Sciatic nerve (tissue), 2 donors: ENCODE measurements at places on chromosomes 6 and 20. TPM values are rescaled to one million over a fixed set of nuclear protein-coding genes. Genes with fewer than 3 reads are reported as not detected.

TMEM239 gene
- not detected for total RNA-seq

TSPO2 gene
- total RNA-seq: 0.53 TPM

SOD2 gene
- total RNA-seq: 370 TPM

DNA sequence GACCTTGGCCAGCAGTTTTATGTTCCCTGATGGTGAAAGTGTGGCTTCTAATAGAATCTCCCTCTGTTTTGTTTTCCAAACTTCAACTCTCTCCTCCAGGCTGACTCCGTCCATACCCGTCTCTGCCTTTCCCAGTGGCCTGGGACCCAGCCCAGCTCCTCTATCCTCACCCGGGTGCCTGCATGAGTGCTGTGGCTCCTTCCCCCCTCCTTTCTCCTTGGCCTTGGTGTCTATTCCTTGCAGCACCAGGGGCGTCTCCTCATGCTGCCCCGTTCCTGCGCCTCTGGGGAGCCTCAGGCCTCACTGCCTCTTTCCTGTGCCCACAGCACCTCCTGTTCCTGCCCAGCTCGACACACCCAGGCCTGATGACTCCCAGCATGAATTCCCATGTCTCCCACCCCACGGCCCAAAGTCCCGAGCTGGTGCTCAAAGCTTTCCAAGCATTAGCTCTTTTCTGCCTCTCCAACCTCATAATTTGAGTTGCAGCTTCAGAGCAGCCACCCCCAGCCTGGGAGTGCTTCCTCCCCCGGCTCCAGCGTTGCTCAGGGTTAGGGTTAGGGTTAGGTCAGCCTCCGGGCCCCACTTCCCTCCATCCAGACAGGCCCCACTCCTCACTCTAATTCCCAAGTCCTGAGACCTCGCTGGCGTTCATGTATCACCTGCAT lies 56.3 kb upstream of the AFDN start:
- DNase-seq: no peak

DNA sequence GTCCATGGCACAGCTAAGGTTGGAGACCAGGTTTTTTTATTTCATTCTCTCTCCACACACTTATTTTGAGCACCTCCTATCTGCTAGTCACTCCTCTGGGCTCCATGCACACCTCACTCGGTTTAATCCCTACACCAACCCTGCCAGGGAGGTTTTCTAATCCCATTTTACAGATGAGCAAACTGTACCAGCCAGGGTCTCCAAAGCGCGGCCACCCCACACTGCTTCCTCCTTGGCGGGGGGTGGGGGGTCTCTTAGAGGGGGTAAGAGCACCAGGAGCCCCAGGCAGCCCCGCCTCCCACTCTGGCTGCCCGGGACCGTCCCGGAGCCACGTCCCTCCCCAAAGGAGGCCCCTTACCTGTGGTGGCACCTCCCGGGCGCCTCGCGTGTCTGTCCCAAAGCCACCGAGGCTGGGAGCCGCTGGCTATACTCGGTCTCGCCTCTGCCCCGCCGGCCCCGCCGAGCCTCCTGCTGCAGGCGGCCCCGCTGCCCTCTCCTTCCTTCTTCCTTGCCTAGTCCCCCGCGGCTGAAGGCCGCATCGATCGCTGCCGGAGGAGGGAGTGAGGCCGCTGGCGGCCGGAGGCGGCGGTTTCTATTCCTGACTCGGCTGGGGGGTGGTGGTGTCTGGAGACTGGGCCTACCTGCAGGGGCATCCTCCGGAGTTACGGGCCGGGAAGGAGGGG lies at the start of gene KCNS1:
Gene KCNS1 (minus strand): TSS at position 565 of the 683 bp plus-strand sequence. CDS start 1,891 bp downstream, outside the sequence.
- no peak for DNase-seq

DNA sequence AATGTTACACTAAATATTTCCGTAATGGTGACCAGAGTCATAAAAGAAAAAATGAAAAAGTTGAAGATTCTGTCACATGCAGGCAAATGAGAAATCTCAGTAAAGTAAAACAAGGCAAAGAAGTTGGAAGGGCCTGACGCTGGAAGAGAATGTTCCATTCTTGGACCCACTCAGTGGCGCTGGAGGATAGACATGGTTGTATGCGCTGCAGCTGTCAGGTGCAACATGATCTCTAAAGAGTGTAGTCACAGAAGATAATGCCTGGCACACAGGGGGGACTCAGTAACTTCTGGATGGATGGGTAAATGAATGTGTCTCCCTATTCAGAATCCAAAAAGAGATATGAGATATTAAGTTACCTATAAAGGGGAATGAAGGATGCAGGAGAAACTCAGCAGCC lies 116.3 kb downstream of the FAXC start:
- DNase-seq: no peak

DNA sequence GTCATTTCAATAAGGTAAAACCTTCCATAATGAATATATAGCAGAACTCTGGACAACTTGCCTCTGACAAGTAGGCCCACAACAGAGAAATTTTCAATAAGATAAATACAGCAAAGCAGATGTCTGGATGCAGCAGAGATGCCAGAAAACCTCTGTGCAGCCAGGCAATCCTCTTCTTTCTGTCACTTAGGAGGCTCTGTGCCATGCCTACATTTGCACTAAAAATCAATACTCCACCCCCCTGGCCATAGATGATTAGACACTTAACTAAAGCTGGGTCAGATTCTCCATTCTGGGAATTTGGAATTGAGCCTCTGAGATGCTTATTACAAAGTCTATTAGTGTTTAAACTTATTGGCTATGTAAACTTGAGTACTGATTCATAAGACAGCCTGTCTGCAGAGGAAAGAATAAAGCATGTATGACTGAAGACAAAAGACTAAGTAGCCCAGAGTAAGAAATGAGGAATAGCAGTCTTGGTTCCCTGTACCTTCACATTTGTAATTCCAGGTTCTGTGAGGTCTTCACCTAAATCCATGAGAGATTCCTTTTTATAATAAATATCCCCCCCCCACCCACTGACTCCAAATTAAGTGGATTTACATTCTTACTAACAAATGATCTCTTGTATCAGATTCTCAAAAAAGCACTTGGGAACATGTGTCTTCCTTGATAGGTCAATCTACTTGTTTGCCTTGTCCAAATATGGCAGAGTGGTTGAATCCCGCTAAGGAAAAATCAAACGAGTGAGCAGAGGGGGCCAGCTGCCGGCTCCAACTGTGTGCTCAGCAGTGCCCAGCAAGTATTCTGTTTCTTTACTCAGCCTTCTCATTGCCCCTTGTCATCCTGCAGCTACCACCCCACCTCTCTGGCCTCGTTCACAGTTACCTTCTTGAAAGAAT lies 20.4 kb downstream of the MAN1A1 start:
- DNase-seq: no peak

- no peak for DNase-seq
Observed at GRCh38 chr6:88165087-88165843, 882 bp downstream of the CNR1 start.

DNA sequence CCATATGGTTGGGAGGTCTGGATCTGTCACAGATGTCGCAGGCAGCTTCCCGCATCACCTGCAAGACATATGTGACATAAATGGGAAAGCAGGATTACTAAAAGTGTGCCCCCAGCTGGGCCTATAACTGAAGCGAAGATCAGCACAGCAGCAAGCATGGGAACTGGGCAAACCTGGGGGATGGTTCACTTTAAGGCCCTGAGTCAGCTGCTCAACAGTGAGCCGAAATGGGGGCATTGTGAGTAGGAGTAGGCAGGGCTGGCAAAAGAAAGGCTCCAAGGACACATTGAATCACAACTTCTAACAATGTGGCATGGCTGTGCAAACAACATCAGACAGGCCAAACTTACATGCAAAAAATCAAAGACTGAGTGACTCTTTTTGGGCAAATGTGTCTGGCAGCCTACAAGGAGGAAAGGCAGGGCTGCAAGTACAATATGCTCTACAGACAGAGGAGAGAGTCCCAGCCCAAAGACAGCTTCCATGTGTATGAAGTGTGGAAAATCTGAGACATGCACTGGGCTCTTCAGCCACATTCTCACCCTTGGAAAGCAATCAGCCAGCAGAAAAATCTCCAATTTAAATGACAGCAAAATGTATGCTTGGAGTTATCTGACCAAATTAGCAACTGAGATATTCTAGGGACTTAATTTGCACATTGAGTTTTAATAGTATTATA lies 531.0 kb upstream of the MMS22L start:
- no peak for DNase-seq

DNA sequence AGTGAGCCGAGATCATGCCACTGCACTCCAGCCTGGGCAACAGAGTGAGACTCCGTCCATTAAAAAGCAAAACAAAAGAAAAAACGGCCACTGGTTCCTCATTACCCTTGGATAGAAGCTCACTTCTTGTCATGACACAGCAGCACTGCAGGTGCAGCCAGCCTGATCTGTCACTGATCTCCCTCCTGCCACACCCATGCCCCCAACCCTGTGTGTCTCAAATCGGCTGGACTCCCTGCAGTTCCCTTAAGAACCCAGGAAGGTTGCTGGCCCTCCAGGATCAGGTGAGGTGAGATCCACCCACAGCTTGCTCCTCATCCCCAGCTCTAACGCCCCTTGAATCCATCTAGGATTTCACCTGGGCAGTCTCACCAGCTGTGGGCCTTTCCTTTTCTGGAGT lies 26.3 kb upstream of the NNAT start:
- DNase-seq: no peak

GRCh38 chr20:44056010-44056698 lies 130.8 kb downstream of the JPH2 start:
- peak; percentile 54 for DNase-seq

DNA sequence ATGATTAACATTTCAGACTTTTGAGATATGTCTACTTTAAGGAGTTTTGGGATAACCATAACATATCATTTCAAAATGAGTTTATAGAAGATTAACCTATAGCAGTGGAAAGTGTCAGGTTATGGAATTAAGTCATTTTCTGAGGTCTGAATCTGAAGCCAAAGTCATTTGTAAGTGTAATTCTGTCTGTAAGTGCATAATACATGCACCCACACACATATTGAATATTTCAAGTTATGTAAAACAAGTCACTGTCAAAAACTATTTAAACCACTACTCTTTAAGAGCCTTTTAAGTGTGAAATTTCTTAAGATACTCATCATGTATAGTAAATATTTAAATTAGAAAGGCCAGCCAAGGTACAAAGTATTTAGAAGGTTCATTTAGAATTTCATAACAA lies 115.8 kb upstream of the HMGCLL1 start:
- no peak for DNase-seq

DNA sequence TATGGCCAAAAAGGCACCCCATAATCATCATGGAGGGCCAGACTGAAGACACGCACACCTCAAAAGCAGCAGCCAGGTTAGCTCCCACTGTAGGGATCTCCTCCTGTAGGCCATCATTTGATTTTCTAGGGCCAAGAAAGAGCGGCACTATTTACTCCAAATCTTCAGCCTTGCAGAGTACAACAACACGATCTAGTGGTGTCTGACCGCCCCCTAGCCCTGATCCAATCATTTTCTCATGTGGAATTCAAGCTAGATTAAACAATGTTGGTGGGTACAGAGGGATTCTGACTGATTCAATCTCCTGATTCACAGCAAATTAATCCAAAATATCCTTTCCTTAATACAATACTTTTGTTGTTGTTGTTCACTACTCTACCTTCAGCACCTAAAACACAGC lies 12.5 kb downstream of the GNAS-AS1 start:
- DNase-seq: no peak

DNA sequence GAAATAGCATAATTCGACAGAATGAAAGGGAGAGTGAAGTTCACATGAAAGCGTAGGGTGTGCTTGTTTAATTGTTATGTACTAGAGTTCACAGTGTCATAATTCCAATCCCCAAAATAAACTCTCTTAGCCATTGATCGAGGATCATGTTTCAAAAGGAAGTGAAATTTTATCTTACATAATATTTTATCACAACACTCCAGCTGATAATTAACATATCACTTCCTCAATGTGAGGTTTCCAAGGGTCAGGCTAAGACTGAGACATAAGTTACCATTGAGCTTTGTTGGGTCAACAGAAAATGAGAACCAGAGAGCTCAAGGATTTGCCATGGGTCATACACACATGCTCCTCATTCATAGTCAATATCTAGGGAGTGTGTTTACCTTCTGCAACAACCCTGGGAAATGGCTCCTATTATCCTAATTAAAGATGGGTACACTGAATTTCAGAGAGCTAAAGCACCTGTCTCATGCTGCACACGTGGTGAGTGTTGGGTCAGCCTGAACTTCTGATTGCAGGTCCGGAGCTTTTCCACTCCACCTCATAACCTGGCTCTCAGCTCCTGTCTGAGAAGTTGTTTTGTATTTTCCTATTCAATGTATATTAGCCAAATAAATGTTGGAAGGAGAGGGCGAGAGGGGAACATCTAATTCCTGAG lies 3.0 kb downstream of the GSTA2 start:
- no peak for DNase-seq

DNA sequence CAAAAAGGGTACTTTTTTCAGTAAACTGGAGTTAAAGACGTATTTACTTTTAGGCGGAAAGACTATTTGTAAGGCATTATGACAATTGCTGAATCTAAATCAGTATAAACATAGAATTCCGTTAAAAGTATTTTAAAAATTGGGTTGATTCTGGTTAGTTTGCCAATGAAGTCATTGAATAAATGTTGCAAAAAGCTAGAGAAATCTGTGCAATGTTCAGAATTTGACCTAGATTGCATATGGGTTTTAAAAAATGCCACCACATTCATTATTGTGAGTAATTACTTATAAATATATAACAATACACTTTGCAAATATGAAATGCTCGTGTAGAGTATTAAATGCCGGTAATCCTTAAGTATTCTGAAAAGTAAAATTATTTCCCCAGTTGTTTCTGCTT lies 116.5 kb upstream of the EEF1E1 start:
- DNase-seq: no peak

- no peak for DNase-seq
Observed at GRCh38 chr6:64482631-64483030, 847.0 kb downstream of the PHF3 start.

DNA sequence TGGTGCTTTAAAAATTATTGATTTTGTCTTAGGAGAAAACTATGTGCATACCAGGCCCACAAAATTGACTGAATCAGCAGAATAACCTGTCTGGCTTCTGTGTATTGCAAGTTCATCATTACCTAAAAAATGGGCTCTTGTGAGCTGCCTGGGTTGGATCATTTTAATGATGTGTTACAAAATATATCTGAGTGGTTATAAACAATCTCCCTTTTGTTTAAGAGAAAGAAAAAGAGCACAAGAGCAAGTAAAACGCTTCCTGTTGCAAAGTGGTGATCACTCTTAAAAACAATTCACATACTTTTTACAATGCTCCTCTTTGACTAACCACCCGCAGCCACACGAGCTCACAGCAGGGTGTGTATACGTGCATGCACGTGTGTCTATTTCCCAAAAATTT lies 335.1 kb downstream of the HDGFL1 start:
- no peak for DNase-seq

GRCh38 chr6:15152700-15153099 lies 93.2 kb upstream of the JARID2 start:
- no peak for DNase-seq

- no peak for DNase-seq
Observed at GRCh38 chr6:99446076-99446475, 21.0 kb upstream of the PNISR start.

DNA sequence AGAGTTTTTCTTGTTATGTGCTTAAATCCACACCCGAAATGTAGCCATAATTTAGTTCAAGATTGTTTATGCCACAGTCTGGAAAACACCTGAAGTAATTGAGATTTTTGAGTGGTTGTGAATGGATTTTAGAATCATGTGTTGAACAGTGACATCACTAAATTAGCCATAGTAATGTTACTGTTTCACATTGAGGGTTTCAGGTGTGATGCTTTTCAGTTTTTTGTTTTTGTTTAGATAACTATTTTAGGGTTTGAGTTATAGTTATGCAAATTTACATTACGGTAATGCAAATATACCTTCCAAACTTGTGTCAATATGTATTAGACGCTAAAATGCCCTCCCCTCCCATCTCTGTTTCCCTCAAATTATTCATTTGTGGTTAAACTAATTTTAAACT lies 22.9 kb downstream of the QKI start:
- DNase-seq: no peak
